ENCODE measurements at places on chromosomes 5 and 9. TPM values are rescaled to one million over a fixed set of nuclear protein-coding genes. Genes with fewer than 3 reads are reported as not detected.

The SHOC1 gene
- not detected for total RNA-seq

The TLE1 gene
- 40.2 TPM for total RNA-seq

The PCDHGB7 gene
- 4.4 TPM for total RNA-seq

The PTGR1 gene
- total RNA-seq = 75.4 TPM

The FAM78A gene
- total RNA-seq = 0.79 TPM

The TNFSF15 gene
- 7.3 TPM for total RNA-seq

The CKMT2 gene
- total RNA-seq = 4.3 TPM

The BNC2 gene
- 7.6 TPM for total RNA-seq

The CD14 gene
- 0.17 TPM for total RNA-seq

The PLPPR1 gene
- 3.2 TPM for total RNA-seq

GRCh38 chr5:67182301-67182790 lies 14.3 kb downstream of the CD180 start:
- DNase-seq = no peak

DNA sequence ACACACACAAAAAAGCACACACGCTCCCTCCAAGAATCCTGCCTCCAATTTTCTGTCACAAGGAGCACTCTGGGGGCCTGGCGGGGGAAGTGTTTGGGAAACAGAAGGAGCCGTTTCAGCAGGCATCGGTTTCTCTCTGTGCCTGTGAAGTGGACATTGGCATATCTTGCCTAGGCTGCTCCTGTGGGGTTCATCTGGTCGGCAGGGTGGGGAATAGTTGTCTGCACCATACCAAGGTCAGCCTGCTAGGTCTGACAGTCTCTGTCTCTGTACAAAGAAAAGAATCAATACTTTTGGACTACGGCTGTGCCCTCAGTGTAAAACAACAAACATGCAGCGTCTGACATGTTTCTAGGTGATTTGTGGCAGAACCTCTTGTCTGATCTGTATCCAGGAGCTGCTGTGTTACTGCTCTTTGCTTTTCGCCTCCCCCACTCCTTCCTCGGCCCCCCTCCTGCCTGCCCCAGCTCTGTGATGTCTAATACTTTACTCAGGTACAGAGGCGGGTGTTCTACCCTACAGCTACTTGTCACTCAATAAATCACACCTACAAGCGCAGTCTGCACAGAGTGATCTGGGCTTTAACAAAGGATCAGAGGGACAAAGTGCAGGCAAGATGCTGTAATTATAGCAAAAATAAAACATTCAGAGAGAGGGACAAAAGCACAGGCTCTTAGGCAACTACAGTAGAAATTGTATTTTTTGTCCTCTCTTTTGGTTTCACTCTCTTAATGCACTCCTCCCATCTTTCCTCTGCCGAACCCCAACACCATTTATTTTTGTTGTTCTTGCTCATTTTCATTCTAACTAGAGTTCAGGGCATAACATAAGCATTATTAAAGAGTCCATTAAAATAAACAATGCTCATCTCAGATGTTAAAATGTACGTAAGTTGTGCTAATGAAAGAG lies 216.7 kb downstream of the BNC2 start:
- DNase-seq = no peak

DNA sequence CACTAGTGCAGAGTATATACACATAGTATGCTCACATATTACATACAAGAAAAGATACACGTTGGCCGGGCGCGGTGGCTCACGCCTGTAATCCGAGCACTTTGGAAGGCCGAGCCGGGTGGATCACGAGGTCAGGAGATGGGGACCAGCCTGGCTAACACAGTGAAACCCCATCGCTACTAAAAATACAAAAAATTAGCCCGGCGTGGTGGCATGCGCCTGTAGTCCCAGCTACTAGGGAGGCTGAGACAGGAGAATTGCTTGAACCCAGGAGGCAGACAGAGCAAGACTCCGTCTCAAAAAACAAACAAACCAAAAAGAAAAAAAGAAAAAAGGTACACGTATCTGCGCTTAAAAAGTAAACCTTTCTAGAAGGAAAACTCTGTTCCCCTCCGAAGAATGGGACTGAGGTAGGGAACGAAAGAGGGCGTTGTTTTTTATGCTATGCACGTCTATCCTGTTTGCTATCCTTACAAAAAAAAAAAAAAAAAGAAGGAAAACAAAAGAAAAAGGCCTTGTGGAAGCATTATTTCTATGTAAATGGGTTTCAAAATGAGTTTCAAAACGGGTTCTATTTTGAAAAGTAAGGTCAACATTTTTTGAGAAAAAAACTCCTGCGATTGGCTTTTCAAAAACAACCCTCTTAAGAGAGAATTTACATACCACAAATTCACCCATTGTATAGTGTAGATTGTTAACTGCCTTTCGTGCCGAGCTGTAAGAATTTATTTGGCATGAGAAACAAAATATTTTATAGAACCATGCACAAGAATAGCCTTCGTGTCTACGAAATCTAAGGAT lies 1.2 kb downstream of the AK3 start:
- no peak for DNase-seq

DNA sequence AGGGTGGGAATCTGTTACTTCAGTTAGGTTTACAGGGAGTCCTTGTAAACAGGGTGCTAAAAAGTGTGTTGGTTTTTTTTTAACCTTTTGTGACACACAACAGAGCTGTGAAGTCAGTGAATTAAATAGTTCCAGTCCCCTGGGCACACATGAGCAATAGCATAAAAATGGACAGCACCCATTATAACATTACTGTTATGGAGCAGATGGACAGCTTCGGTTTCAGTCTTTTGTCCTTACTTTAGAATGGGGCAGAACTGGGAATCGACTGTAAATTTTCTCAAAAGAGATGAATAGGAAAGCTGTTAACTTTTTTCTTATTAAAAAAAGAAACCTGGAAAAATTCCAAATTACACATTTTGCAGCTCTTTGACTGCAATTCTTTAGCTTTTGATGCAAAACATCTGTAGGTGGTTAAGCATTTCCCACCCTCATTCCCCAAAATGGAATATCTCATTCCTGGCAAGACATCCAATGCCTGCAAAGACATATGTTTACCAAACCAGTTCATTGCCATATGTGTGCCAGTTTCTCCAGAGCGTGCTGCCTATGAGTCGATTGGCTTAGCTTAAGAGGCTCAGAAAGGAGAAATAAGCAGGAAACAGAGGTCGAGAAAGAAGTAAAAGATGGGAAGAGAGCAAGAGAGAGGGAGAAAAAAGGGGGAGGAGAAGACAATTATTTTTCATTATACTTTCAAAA lies 212.3 kb upstream of the TMEM161B start:
- no peak for DNase-seq

GRCh38 chr9:75184471-75184870 lies 96.2 kb downstream of the OSTF1 start:
- no peak for DNase-seq

DNA sequence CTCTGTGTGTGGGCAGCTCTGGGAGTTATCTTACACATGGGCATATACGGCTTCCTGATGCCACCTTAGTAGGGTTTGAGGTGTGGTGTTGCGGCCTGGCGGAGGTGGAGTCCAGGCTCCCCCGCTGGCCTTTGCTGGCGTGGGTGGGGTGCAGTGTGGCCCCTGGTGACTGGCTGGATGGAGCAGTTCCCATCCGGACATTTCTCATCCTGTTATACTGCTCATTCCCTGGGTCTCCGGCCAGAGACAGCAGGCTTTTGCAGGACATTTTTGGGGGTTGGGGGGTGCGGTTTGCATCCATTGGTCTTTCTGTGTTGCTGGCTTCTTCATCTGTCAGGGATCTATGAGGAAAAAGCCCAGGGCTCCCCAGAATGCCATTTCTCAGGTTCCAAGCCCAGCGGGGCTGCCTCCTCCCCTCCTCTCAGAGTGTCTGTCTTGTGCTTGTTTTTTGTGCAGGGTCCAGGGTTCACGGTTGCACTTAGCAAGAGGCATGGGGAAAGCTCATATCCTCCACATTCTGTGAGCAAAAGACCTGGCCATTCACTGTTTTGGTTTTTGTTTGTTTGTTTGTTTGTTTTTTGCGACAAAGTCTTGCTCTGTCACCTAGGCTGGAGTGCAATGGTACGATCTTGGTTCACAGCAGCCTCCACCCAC lies 22.3 kb downstream of the NDUFS6 start:
- DNase-seq = no peak

GRCh38 chr5:143066556-143067281 lies 296.5 kb downstream of the ARHGAP26 start:
- no peak for DNase-seq

DNA sequence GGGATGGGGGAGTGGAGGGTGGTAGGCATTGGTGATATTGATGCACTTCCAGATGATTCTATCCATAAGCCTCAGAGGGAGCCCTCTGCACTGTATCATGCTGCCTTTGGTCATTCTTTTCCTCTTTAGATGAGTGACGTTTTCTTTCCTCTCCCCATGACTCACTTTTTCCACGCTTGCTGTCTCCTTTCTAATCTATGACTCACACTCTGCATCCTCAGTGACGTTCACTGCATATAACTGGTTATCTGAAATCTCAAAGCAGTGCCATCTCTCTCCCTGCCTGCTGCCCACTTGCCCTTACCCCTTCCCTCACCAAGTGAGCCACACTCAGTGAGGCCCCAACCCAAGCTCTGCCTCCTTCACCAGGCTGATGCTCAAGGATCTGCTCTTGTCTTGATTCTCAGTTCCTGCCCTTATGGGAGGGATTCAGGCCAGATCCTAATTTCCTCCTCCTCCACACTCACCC lies 31.6 kb downstream of the PTGS1 start:
- DNase-seq = no peak

- DNase-seq = no peak
These were observed 490.3 kb downstream of the ARHGEF28 start for GRCh38 chr5:74116266-74116665.

- no peak for DNase-seq
These were observed 970.6 kb upstream of the CDH18 start for GRCh38 chr5:20958641-20959040.

DNA sequence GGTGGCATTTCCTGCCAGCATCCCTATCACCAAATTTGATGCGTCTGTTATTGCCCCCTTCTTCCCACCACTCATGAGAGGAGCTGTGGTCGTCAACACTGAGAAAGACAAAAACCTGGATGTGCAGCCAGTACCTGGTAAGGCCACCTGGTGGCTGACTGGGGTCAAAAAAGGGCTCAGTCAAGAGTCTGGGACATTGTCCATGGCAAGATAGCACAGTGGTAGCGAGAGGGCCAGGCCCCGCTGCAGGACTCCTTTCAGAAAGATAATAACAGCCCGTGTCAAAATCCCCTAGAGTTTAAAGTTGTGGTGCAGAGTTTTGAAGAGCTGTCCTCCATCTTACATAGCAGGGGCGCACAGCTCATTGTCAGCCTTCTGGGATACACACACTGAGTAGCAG lies 40.8 kb downstream of the CSF1R start:
- no peak for DNase-seq

DNA sequence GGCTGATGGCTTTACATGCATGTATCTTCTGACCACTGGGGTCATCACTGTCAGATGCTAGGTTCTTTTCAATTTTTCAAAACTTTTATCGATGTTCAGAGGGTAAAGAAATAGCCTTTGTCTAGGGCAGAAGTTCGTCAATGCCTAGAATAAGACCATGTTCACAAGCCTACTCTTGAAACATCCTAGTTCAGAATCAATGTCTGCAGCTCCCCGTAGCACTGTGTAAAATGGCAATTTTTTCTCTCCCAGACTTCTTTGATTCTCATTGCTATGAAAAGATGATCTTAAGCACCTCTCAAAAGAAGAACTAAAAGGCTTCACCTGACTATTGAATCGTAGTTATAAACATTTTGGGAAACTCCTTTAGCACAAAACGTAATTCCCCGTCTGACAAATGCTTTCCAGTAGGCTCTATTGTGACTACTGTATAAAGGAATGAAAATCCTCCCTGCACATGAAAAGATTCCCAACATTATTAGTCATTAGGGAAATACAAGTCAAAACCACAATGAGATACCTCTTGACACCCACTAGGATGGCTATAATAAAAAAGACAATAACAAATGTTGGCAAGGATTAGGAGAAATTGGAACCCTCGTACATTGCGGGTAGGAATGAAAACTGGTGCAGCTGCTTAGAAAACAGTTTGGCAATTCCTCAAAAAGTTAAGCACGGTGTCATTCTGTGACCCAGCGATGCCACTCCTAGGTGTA lies 263.5 kb downstream of the ARHGAP26 start:
- DNase-seq = no peak

DNA sequence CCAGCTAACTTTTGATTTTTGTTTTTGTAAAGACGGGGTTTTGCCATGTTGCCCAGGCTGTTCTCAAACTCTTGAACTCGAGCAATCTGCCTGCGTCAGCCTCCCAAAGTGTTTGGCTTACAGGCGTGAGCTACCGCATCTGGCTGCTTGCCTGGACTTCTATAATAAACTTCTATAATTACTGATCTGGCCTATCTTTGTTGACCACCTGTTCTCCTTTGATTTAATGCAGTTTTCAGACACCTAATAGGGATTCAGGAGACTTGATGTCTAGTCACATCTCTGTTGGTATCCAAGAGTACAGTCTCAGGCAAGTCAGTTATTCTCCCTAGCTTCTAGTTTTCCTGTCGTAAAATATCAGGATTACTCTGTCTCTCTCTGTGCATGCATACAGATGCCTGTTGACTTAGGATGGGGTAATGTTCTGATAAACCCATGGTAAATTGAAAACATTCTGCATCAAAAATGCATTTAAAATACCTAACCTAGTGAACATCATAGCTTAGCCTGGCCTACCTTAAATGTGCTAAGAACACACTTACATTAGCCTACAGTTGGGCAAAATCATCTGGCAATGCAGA lies 51.5 kb upstream of the NR3C1 start:
- DNase-seq = no peak

DNA sequence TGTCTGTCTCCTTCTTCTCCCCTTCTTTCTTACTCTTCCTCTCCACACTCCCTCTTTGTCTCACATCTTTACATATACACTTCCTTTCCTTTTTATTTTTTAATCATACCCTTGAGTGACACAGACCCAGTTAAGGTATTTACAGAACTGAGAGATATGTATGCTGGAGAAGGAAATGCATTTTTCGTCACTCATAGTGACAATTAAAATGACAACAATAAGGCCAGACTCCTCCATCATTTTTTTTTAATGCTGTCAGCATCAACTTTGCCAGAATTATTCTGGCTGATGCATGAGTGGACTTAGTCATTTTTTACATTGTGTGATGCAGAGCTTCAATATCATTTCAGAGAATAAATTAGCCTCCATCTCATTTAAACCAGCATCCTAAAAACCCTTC lies 272.9 kb downstream of the TMEM38B start:
- no peak for DNase-seq

DNA sequence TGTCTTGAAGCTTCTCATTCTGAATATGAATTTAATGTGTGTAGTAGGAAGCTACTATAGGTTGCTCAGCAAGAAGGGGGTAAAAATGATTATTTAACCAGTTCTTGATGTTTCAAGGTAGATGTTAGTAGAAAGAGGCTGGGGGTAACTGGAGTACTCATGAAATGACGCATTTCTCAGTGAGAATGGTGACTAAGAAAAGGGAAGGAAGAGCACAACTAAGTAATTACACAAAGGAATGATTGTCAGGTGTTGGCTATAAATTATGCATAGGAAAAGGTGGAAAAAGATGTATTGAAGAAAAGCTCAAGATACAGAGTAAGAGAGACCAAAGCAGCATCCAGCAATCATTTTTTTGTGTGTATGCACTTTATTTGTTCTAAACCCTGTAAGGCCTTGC lies 1.4 kb upstream of the PSIP1 start:
- no peak for DNase-seq

Measured in type B pancreatic cell (in vitro differentiated cells).